GM12891 (cell line): ENCODE measurements at places on chromosomes 6 and 20.

DNA sequence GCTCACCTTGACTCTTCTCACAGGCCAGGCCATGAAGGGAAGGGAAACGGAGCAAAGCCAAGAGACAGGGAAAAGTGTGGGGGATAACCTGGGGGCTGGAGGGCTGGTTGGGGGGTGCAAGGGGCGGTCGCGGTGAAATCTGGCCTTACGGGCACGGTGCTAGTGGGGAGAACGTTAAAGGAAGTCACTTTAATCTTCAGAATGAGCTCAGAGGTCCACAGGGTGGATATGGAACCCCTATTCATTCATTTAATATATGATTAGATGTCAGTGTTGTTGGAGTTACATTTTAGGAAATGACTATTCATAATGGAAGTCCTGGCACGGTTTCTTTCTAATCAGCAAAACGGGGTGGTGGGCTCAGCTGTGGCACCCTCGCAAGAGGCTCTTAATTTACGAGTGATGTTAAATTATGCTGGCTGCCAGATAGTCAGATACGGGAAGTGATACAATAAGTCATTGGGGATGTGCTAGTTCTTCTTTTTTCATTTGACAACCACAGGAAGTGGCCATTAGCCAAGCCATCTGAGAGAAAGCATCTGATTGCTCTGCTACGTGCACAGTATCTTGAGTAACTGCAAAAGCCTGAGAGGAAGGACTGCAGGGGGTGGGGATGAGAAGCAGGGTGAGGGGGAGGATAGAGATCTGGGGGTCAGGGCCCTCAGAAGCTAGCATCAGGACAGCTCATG is 253.0 kb downstream of the QKI start:
- peak; percentile 68 for DNase-seq

DNA sequence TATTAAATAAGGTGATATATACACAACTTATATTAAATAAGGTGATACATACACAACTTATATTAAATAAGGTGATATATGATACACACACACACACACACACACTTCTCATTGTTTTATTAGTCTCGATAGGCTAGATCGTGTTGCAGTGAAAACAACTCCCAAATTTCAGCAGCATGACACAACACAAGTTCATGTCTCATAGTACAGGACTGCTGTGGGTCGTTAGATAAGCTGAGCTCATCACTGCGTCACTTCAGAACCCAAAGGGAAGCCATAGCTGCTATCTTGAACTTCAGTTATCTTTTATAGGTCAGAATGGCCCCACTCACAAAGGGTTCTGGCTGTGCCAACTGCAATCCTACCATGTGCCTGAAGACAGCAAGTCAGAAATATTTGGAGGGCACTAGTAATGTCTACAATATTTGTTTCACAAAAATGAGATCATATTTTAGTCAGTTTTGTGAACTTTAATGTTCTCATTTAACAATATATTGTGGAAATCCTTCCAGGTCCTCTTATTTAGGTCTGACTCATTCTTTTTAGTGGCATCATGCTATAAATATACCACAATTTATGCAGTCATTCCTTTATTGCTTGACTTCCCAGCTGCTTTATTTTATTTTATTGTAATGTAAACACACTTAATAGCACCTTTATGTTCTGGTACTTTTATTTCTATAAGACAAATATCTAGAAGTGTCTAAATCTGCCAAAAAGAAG is 290.2 kb downstream of the PHACTR1 start:
- DNase-seq = no peak

- no peak for DNase-seq
These were observed 247.8 kb downstream of the HAO1 start for GRCh38 chr20:7692478-7692877.

GRCh38 chr20:63293456-63293855 is 470 bp downstream of the COL20A1 start:
- no peak for DNase-seq

DNA sequence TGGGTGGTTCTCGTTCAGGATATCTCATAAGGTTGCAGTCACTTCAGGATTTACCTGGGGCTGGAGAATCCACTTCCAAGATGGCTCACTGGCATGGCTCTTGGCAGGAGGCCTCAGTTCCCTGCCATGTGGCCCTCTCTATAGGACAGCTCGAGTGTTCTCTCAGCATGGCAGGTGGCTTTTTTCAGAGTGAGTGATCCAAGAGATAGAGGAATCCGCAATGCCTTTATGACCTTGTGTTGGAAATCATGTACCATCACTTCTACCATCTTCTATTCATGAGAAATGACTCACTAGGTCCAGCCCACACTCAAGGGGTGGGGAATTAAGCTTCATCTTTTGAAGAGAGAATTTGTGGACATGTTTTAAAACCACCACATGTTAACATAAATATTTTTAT is 37.8 kb downstream of the PPP1R16B start:
- DNase-seq = no peak

GRCh38 chr6:105675715-105676397 is 273.0 kb upstream of the PREP start:
- DNase-seq = peak; percentile 5

- no peak for DNase-seq
These were observed 70.1 kb downstream of the ISM1 start for GRCh38 chr20:13291157-13291556.

DNA sequence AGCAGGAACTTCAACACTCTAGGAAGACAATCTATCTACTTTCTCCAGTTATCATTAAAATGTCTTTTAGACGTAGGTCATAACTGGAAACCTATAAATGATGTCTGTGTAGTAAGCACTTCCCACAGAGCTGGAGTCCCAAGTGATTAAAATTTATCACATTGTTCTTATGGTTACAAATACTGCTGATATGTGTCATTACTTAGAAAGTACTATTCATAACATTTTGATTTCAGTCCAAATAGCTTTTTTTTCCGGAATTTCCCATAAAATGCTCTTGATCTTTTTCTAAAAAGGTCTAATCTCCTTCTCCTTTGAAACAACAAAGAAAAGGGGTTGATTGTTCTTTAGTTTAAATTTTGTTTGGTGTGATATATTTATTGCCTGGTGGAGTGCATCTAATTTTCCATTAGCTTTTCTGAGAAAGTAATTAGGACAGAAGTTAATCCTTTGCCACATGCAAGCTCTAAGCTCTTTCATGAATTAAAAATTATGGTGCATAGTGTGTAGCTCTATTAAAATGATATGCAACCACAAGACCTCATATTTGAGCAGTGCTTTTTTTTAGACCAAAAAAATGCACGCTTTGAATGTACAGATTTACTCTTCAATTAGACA is 132.7 kb upstream of the TCF21 start:
- DNase-seq = no peak

DNA sequence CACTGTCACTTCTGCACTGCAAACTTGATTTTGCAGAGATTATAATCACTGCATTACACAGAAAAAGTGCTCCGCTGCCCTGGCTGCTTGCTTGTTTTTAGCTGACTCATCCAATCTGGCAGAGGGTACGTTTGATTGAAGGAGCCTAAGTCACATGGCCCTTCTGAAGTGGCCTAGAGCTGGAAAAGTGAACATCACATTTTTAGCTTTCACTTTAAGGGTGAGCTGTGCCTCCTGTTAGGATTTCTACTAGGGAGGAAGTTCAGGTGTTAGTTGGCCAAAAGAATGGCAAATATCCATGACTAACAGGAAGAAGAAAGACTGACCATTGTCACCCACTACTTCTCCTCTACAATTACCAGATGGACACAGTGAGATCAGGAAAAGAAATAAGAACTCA is 889.1 kb upstream of the MAP3K7 start:
- peak; percentile 6 for DNase-seq

DNA sequence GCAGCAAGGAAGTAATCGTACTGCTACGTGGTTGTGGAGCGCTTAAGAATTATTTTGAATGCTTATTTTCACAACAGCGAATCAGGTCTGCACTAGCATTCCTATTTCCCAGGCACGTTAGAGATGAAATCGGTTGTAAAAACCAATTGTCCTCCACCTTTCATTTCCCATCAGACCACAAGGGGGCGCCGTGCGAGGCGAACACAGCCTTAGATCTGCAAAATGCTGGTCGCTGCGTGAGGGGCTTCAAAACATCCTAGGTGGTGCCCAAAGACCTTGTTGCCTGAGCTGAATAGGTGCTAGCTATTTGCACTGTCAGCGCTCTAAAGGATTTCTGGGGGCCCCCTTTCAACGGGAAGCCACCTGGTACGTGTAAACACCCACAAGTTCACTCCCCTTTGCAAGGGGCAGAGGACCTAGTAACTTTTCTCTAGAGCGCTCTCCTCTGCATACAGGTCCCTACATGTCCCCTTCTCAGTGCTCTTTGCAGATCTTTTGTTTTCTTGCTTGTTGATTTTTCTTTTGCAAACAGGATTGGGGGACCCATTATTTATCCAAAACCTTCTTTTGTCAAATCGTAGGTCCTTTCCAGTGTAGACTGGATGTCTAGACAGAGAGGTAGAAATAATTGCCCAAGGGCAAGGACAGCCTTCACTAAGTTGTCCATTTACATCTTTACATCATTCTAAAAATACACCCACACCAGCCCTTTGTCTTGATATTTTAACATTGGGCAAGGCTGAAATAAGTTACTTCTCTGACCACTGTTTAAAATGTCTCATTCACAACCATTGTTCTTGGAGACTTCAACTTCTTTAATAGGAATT is 59.8 kb downstream of the NEDD9 start:
- DNase-seq = peak; percentile 24

DNA sequence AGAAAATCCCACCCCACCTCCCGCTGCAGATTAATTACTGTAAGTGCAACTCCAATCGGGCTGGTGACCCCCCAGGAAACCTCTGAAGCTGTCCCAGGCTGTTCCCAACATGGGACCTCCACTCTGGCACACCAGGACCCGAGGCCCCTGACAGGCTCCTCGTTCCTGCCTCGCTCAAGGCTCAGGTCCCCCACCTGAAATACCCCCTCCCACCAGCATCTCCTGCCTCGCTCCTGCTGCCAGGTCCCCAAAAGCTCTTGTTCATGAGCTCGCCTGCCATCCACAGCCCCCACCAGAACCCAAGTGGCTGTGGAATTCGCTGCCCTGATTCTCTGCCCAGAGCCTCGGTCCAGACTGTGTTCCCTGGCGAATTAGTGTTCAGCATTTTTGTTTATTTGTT is 26.1 kb downstream of the NPEPL1 start:
- DNase-seq = no peak
